ENCODE measurements at places on chromosomes 5 and 9.

GRCh38 chr5:68215898-68216244 is 315 bp downstream of the PIK3R1 start:
- DNase-seq: no peak

DNA sequence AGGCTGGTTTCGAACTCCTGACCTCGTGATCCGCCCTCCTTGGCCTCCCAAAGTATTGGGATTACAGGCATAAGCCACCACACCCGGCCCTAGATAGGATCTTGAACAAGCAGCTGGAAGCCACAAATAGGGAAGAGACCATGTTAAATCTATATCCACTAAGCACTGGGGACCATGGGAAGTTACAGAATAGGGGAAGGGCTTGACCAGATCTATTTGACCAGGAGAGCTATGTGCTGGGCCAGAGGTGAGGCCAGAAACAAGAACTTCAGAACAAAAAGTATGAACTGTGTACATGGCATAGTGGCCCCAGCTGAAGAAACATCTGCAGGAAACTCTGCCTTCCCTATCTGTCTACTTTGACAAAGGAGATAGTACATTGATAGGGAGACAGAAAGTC is 10.8 kb downstream of the KLF4 start:
- DNase-seq: no peak

DNA sequence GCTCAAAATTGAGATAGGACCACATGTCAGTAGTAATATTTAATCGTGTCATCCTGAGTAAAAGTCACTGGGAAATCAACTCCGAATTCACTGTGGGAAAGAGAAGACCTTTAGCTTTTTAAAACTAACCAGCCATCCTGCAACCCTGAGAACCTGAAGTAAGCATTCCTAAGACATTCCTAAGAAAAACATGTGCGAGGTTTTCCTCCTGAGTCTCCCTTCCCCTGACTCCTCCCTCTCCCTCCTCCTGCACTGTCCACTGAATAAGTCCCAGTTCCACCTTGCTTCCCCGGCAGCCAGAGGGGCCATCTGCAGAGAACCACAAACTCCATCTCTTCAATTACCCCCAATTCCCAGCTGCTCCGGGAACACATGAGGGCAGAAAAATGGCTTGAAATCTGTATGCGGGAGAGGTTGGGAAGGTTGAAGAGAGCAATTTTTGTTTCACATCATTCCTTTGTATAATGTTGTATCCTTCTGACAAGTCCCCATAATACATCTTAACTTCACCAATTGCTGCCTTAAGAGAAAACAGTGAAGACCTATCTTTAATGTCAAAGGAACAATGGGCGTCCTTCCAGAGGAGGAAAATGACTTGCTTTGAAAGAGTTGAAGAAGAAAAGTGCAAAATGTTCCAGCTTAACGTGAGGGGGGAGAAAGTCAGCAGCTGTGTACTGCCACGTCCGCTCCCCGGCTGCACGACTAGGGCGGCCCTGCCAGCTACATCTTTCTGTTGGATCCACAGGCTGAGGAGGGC is 186.3 kb downstream of the ZNF462 start:
- no peak for DNase-seq

GRCh38 chr5:31758803-31759425 is 120.0 kb downstream of the PDZD2 start:
- DNase-seq: no peak

DNA sequence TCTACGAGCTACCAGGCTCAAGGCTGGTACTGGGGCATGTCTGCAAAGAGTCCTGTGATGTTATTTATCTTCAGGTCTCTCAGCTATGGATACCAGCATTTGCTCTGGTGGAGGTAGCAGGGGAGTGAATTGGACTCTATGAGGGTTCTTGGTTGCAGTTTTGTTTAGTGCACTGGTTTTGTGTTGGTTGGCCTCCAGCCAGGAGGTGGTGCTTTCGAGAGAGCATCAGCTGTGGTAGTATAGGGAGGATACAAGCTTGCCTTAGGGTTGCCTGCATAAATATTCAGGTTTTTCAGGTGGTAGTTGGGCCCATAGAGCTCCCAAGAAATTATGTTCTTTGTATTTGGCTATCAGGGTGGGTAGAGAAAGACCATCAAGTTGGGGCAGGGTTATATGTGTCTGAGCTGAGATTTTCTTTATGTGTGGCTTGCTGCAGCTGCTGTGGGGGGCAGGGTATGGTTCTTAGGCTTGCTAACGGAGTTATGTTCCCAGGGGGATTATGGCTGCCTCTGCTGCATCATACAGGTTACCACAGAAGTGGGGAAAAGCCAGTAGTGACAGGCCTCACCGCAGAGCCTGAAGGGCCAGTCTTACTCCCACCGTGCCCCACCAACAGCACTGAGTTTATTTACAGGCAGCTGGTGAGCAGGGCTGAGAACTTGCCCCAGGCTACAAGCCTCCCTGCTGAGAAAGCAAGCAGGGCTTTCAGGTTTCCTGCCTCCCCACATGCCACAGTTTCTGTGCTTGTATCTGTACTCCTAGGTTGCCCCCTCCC is 9.7 kb upstream of the RIOK2 start:
- DNase-seq: no peak

Measured in amniotic stem cell (primary cell).